ENCODE measurements at places on chromosomes 4 and X. TPM values are rescaled to one million over a fixed set of nuclear protein-coding genes. Genes with fewer than 3 reads are reported as not detected.

The MAGEB1 gene
- not detected for total RNA-seq

The TCEAL7 gene
- 1.8 TPM for total RNA-seq

The PRDM8 gene
- total RNA-seq, result 5.0 TPM

The POU3F4 gene
- total RNA-seq, result not detected

The LEF1 gene
- total RNA-seq, result 4.2 TPM

The DCAF8L2 gene
- not detected for total RNA-seq

The FHIP1A gene
- 27.1 TPM for total RNA-seq

The H2BW2 gene
- not detected for total RNA-seq

The ASMT gene
- 0.25 TPM for total RNA-seq

The HPGD gene
- 48.4 TPM for total RNA-seq

The CD40LG gene
- 0.46 TPM for total RNA-seq

The IL1RAPL1 gene
- total RNA-seq, result not detected

The FAM47E gene
- 10.7 TPM for total RNA-seq

The MFAP3L gene
- total RNA-seq, result 3.4 TPM

The SPARCL1 gene
- total RNA-seq, result 422 TPM

The EPHA5 gene
- 0.15 TPM for total RNA-seq

The MAGEA2B gene
- total RNA-seq, result not detected

The INTS6L gene
- 19.6 TPM for total RNA-seq

The NPY1R gene
- total RNA-seq, result 1.0 TPM

The PCDH18 gene
- 6.2 TPM for total RNA-seq

The G6PD gene
- 106 TPM for total RNA-seq

The FHL1 gene
- 210 TPM for total RNA-seq

The HAUS3 gene
- 12.8 TPM for total RNA-seq

The FAM9B gene
- not detected for total RNA-seq

The SPANXC gene
- not detected for total RNA-seq

The ABLIM2 gene
- 4.0 TPM for total RNA-seq

The SSX2 gene
- total RNA-seq, result not detected

The DNAAF6 gene
- total RNA-seq, result 3.3 TPM

The TMEM154 gene
- 18.9 TPM for total RNA-seq

The CRMP1 gene
- 24.4 TPM for total RNA-seq

The ARHGAP4 gene
- total RNA-seq, result 85.4 TPM

The MAGEA4 gene
- not detected for total RNA-seq

The KLHL8 gene
- total RNA-seq, result 12.4 TPM

The AREG gene
- 3.3 TPM for total RNA-seq

The USP17L24 gene
- not detected for total RNA-seq

The XAGE1A gene
- not detected for total RNA-seq

The HTRA3 gene
- 18.6 TPM for total RNA-seq

The HTR2C gene
- 0.23 TPM for total RNA-seq

All from lung (tissue), 17 donors.